ENCODE measurements at places on chromosomes 12 and 14. TPM values are rescaled to one million over a fixed set of nuclear protein-coding genes. Genes with fewer than 3 reads are reported as not detected.

CCDC197 gene
- not detected for total RNA-seq

PRH2 gene
- total RNA-seq, result not detected

MANSC4 gene
- not detected for total RNA-seq

CCDC177 gene
- total RNA-seq, result not detected

RPS6KL1 gene
- not detected for total RNA-seq

SLCO1A2 gene
- not detected for total RNA-seq

ACOT6 gene
- not detected for total RNA-seq

STAB2 gene
- not detected for total RNA-seq

CISTR gene
- total RNA-seq, result not detected

NFE2 gene
- total RNA-seq, result 1.2 TPM

RNF212B gene
- total RNA-seq, result not detected

PLEK2 gene
- total RNA-seq, result not detected

LTB4R2 gene
- total RNA-seq, result 0.33 TPM

CLEC9A gene
- not detected for total RNA-seq

Measured in H4 (cell line).